ENCODE measurements at places on chromosomes 2 and 18.

DNA sequence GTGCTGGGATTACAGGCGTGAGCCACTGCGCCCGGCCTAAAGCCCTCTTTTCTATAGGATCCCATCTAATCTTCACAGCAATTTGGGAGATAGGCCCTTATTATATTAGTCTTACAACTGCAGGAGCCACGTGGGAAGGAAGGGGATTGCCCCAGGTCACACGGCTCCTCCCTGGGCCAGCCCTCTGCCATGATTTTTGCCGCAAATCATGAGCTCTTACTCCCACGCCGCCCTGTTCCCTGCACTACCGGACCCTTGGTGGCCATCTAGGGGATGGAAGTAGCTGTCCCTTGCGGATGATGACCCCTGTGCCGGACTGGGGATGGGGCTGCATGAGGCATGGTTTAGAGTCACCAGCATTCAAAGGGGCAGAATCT is 28.4 kb upstream of the PTMA start:
- DNase-seq: no peak

DNA sequence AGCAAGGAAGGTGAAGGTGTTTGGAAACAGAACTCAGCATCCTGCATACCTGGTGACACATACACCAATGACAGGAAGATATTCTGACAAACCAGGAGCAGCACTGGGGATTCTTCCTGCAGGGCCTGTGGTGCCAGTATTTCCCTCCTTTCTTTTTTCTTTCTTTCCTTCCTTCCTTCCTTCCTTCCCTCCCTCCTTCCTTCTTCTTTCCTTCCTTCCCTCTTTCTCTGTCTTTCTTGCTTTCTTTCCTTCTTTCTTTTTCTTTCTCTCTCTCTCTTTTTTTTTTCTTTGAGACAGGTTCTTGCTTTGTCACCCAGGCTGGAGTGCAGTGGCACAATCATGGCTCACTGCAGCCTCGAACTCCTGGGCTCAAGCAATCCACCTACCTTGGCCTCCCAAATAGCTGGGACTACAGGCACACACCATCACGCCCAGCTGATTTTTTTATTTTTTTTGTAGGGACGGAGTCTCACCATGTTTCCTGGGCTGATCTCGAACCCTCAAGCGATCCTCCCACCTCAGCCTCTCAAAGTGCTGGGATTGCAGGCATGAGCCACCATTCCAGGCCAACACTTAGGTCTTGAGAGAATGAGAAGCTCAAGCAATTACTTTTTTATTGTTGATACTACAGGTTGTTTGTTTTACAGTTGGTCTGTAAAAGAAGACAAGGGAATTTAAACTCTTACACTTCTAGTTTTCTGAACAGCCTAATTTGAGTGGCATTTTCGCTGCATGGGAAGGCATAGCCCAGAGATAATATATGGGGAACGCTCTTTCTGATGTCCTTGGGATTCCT is 54.7 kb upstream of the GATA6 start:
- no peak for DNase-seq

DNA sequence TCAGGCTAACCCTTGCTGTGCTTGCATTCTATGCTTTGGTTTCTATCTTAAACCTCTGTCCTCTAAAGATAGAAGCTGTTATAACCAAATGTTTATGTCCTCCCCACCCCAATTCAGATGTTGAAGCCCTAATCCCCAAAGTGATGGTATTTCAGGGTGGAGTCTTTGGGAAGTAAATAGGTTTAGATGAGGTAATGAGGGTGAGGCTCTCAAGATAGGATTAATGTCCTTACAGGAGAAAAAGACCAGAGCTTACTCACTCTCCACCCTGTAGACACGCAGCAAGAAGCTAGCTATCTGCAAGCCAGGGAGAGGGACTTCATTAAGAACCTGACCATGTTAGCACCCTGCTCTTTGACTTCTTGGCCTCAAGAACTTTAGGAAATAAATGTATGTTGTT is 362.5 kb downstream of the ERBB4 start:
- no peak for DNase-seq

DNA sequence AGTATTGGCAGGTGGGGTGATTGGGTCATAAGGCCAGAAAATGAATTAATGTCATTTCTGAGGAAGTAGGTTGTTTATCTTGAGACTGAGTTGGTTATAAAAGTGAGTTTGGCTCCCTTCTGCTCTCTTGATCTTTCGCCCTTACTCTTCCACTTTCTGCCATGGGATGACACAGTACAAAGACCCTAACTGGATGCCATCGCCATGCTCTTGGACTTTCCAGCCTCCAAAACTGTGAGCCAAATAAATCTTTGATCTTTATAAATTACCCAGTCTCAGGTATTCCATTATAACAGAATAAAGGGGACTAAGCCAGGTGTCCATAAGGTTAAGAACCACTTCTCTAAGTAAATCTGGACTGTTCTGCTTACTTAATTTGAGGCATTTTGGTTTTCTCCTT is 44.4 kb downstream of the MAP4K3 start:
- no peak for DNase-seq

- DNase-seq: no peak
These were observed 18.0 kb downstream of the SLC9A2 start for GRCh38 chr2:102637358-102637757.

GRCh38 chr2:110946902-110947301 is 173.8 kb upstream of the BCL2L11 start:
- DNase-seq: no peak

DNA sequence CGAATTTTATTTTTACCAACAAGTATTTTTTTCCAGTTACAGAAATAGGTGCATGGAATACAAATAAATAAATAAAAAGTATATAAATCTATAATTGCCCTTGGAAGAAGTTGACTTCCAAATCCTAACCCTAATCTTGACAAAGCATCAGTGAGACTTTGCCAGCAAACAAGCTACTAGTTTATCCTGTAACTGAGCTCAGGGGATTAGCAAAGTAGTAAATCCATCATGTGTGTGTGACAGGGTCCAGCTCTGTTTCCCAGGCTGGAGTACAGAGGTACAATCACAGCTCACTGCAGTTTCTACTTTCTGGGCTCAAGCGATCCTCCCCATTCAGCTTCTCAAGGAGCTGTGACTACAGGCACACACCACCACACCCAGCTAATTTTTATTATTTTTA is 948.0 kb upstream of the CNTNAP5 start:
- no peak for DNase-seq

GRCh38 chr2:12809526-12809925 is 92.8 kb downstream of the TRIB2 start:
- DNase-seq: no peak

DNA sequence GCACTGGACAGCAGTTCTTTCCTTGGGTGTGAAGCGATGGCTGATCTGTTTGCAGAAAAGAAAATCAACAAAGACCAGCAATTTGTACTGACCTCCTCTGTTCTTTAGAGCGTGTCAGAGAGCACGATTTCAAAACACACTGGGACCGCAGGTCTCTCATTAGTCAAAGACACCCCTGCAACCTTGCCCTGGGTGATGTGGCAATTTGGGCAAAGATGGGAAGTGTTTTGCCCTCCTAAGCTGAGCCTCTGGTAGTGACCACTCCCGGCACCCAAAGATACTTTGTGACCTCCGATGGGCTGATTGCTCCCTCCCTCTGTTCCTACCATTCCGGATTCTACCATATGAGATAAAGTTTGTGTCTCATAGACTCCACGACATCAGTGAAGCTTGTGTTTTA is 18.2 kb upstream of the CLIP4 start:
- no peak for DNase-seq

DNA sequence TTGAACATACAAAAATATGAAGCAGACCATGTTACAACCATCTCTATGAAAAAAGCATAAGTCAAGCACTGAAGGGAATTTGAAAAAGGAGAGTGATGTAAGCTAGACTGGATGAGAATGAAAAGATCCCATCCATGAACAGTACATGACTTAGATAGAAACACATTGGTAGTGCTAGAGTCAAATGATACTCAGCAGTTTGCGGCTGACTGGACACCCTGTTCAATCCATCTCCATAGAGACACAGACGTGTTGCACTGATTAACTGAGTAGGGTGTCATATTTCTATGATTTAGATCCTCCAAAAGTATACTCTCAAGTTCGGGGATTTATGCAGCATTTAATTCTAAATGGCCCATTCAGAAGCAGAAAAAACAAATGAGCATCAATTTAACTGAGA is 674.3 kb upstream of the NRXN1 start:
- DNase-seq: no peak

DNA sequence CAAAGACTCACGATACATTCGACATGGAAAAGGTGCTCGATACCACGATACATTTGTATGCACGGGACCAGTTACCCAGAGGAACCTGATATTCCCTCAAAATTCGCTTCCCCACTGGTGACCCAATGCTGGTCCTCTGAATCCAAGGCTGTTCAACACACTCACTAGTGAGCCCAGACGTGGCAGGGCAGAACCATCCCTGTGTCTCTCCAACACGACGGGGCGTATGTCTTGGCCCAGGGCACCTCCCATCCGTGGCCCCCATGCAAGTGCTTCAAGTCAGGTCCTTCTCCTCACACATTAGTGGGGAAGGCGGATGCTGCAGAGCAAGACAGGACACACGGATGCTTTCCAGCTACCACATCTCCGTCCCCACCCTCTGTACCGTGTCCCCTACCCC is 6.1 kb downstream of the CRACDL start:
- DNase-seq: no peak

DNA sequence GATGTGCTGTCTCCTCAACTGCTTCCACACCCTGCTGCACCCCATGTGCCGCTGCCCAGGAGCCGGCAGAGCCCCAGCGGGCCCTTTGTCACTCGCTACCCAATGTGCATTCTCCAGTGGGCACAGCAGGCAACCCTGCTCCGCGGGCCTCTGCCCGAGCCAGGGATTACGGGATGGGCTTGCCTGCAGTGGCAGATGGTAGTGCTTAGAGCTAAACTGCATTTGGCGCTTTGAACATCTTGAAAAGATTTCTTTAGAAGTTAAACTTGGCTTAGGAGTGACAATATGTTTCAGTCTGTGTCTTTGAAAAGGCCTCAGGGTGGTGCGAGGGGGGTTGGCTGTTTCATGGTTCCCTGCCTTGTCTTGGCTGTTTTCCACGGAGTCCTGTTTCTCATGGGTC is 84.0 kb upstream of the BOD1L2 start:
- DNase-seq: no peak

GRCh38 chr2:99942561-99943347 is 199.6 kb downstream of the AFF3 start:
- no peak for DNase-seq

GRCh38 chr18:25074925-25075324 is 277.0 kb downstream of the ZNF521 start:
- no peak for DNase-seq

GRCh38 chr18:11009147-11009546 is 140.2 kb downstream of the PIEZO2 start:
- no peak for DNase-seq

DNA sequence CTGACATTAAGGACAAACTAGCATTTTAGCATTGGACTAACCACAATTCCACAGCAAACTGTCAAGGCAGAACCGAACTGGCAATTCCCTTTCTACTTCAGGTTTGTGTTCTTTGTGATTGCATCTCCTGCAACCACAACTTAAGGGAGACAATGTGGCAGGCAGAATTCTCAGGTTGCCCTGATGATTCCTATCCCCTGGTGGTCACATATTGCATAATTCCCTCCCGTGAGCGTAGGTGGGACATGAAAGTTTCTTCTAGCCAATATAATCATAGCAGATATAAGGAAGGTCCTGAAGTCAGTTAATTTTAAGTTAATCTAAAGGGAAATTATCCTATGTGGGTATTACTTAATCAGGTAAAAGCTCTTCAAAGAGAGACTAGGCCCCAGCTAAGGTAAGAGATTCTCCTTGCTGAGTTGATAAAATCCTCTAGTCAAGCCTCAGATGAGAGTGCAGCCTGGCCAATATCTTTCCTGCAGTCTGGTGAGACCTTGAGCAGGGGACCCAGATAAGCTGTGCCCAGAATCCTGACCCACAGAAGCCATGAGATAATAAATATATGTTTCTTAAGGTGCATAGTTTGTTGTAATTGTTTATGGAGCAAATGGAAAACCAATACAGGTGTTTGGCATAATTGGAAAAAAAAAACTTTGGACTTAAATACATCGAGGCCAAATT is 45.9 kb upstream of the TNP1 start:
- no peak for DNase-seq

GRCh38 chr2:48134704-48135103 is 228.4 kb upstream of the FBXO11 start:
- DNase-seq: no peak

- DNase-seq: no peak
These were observed 256.7 kb upstream of the LRRTM4 start for GRCh38 chr2:77778917-77779316.

- DNase-seq: no peak
These were observed 144.1 kb downstream of the LCLAT1 start for GRCh38 chr2:30591186-30591585.

DNA sequence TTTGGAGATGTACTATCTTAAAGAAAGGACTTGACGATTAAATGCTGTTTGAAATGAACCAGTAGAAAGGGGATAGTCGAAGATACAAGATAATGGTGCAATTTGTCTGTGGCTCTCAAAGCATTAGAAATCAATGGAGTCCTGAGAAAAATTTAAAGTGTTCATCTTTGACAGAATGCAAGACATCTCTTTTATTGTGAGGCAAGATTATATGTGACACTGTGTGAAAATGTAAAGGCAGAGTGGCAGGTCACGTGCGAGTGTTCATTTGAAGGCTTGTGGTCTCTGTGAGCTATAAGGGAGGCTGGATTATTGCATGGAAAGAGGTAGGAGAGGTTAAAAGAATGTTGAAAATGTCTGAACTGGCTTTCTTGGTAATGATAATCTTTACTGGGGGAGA is 709.2 kb downstream of the DSC3 start:
- DNase-seq: no peak

- DNase-seq: no peak
These were observed 61.3 kb downstream of the NEB start for GRCh38 chr2:151673016-151673415.

DNA sequence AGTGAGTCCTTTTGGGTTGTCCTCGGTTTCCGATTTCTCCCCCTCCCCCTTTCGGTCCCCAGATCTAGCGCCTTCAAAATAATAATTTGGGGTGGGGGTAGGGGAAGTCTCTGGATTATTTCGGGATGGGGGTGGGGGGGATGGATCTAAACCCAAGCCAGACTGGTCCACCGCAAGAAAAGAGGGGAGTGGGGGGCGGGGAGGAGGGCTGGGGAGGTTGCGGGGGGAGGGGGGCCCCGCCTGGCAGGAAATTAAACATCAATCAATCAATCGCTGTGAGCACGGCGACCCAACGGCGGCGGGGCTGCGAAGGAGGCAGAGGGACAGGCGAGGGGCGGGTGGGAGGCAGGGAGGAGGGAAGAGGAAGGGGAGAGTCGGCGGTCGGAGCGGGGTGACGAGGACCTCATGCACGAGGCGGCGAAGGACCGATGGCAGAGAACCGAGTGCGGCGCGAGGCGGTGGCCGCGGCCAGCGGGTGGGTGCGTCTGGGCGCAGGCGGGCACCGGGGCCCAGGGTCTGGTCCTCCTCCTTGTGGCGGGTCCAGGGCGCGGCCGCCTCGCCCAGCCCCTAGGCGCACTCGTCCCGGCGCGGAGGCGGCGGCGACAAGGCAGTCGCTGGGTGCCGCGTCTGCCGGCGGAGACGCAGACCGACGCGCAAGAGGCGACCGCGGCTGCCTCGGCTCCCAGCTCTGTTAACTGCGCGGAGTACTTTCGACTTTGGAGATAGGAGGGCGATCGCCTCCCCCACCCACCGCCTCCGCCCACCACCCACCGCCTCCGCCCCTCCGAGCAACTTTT is 468 bp upstream of the SATB2 start:
- DNase-seq: no peak

Measured in stimulated activated CD4-positive, alpha-beta T cell treated with anti-CD3 and anti-CD28 coated beads, Interleukin-2, amount 100 ng/mL, for 48 hours (primary cell).